ENCODE measurements at places on chromosomes 16 and 17. TPM values are rescaled to one million over a fixed set of nuclear protein-coding genes. Genes with fewer than 3 reads are reported as not detected.

DNA sequence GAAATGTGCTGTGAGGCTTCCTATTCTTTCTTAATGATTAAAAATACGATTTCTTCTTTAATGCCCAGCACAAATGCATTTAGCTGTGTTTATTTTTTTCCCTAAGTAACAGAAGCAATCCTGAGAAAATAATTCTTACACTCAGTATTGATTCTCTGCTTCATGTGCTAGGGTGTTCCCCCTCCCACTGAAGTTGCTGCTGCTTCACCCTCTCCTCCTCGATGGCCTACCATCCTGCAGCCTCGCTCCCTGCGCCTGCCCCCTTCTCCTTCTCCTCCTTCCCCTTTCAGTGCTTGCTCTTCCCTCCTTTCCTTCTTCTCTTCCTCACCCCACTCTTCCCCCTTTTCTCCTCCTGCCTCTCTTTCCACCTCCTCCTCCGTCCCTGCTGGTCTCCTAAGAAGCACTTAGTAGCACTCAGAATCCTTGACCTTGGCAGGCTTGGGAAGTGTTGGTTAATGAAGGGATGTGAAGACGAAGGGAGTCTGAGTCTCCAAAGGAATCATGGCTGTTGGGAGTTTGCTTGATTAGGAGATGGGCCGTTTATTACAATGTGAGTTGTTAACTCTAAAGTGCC, 119.7 kb downstream of the RPTOR start:
- DNase-seq, result no peak
- peak overlapping the region; percentile 90 for H3K27ac ChIP-seq
- peak overlapping the region; percentile 61 for H3K4me3 ChIP-seq
- H3K4me1 ChIP-seq, result peaks cover 79% of the 10 kb centered on the region

DNA sequence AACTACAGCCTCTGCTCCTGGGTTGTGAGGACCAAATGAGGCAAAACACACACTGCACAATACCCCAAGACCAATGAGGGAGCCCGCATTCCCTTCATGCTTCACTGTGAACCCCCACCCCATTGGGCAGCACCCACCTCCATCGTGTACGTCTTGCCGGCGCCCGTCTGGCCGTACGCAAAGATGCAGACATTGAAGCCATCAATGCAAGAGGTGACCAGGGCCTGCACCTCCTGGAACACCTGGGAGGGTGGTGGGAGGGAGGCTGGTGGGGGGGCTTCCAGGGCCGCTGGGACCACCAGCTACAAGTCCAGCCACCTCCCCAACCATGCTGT, 28.4 kb downstream of the KATNB1 start:
- H3K36me3 ChIP-seq, result no peaks in the 10 kb centered on the region
- H3K27me3 ChIP-seq, result no peaks in the 10 kb centered on the region
- peaks cover 3% of the 10 kb centered on the region for H3K4me1 ChIP-seq
- no peak overlapping the region for H3K4me3 ChIP-seq

DNA sequence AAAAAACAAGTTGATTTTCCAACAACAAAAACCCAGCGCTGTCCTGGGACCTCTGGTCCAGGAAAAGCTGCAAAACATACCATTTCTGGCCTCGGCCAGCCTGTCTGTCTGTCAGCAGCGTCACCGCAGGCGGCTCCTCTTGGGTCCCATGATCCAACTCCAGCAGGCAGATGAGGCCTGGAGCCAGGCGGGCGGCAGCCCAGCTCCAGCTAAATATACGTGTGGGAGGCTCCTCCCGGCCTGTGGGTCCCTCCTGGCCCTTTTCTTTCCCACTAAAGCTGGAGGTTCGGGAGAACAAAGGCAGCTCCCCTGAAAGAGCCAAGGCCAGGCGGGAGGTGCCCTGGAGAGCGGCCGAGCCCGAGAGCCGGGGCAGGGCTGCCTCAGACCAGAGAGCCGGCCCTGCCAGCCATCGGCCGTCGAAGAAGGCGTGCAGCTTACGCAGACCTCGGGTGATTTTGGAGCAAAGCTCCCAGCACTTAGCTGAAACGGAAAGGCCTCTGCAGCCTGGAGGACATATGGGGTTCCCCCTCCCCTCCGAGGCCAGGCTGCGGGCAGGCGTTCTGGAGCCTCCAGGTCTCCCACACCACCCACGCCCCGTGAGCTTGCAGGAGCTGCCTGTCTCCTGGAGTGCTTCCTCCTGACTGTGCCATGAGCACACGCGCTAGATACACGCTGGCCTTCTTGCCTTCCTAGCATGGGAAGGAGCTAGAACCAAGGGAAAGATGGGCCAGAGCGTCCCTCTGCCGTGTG, 19.9 kb upstream of the JPH3 start:
- no peak overlapping the region for H3K27ac ChIP-seq
- no peak for DNase-seq
- H3K27me3 ChIP-seq, result peaks cover 17% of the 10 kb centered on the region
- no peak overlapping the region for H3K4me3 ChIP-seq
- H3K4me1 ChIP-seq, result no peaks in the 10 kb centered on the region
- H3K36me3 ChIP-seq, result no peaks in the 10 kb centered on the region

The CPHXL2 gene
- not detected for total RNA-seq

GRCh38 chr16:81599034-81599744, 154.6 kb downstream of the CMIP start:
- peaks cover 11% of the 10 kb centered on the region for H3K4me1 ChIP-seq
- H3K27me3 ChIP-seq, result no peaks in the 10 kb centered on the region
- H3K36me3 ChIP-seq, result peaks cover 2% of the 10 kb centered on the region
- no peak overlapping the region for H3K4me3 ChIP-seq
- DNase-seq, result no peak
